ENCODE measurements at places on chromosomes 4 and X.

- DNase-seq, result no peak
These were observed 127.2 kb downstream of the FNIP2 start for GRCh38 chr4:158895797-158896576.

- DNase-seq, result no peak
These were observed 895 bp downstream of the AFP start for GRCh38 chr4:73436674-73437557.

DNA sequence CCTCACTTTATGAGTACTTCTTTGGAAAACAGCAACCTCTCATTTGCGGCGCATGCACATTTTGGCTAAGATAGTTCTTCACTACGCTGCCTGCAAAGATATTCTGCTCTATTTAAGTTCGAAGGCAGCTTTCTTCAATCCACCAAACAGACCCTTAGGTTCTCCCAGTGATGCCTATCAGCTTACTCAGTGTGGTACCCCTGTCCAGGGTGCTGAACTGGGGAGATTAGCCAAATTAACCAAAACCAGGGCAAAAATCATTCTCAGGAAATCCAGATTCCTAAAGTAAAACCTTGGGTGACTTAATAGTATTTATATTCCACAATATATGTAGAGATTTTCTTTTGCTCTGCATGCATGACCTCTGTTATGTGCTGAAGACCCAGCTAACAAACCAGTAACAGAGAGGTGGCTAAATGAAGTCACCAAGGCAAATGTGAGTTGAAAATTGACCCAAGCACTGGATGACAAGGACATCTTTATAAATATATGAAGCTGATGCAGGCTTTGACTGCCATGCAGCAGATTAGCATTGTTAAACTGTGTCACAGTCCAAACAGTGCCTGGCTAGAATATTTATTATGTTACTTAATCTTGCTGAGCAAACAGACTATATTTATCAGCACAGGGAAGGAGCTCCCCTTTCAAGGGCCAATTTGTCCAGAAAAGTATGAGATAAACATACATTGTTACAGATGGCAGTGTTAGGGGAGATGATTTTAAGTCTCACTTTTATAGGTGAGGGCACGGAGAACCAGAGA, 418.2 kb downstream of the STIM2 start:
- DNase-seq, result no peak

- no peak for DNase-seq
These were observed 268.7 kb downstream of the SLC39A8 start for GRCh38 chr4:102076622-102077021.

DNA sequence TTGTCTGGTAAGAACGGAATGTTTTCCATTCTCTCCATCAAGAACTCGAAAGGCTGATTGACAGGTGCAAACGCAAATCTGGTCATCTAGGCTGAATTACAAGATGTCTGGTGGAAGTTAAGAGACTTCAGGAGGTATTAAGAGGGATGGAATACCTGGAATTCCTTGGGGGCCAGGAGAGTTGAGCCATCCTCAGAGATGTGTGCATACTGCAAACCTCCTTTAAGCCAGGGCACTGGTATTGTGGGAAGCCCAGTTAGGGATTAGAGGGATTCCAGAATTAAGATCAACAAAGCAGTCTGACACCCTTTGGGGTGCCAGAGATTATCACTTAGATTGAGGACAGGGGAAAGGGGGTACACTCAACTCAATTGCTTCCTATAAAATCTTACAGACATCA, 151.4 kb downstream of the VCX3A start:
- DNase-seq, result no peak

DNA sequence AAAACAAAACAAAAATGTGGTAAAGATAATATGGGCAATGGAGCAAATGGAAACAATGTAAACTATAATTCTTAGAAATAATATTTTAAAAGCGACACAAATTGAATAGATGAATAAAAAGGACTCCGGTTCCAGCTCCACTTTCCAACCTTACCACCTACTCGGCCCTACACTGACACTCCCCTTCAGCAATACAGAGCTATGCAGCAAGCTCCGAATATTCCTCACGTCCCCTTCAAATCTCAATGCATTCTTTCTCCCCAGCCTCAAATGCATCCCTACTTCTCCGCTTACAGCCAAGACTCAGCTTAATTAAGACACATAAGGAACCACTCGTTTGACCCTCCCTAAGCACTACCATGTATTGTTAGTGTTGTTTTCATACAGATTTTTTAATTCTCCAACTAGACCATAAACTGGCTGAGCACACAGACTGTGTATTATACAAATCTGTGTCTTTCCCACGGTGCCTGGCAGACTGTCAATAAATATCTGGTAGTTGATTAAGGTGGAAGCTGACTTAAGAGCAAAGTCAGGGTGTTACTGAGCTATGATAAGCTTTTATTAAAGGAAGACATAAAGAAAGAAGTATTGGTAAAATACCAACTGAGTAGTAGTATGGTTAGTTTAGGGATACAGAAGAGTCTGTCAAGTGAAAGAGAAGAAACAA, 219.1 kb downstream of the NR3C2 start:
- DNase-seq, result no peak

DNA sequence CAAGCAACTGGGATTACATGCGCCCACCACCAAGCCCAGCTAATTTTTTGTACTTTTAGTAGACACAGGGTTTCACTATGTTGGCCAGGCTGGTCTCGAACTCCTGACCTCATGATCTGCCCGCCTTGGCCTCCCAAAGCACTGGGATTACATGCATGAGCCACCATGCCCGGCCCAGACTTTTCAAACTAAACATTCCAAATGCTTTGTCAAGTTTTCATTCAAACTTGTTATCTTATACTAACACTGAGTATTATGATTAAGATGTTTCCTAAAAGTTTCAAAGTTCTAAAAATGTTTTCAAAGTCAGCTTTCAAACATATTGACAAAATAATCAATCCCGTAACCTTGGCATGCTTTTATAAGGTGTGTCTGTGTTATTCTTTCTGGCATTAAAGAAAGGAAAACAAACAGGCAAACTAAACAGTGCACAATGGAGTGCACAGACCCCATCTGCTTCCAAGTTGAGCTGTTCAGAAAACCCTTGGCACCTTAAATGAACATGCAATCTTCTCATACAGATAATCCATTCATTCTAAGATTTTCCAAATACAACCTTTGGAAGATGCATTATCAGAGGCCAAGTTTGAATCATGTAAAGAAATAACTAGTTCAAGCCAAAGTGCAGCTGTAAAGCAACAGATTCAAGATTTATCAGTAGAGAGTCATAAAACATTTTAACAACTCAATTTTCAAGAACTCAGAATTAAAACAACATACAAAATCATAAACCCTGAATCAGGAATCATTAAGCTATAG, 49.1 kb downstream of the ABCG2 start:
- DNase-seq, result no peak

- DNase-seq, result no peak
These were observed 93.9 kb upstream of the JADE1 start for GRCh38 chr4:128715616-128716015.

DNA sequence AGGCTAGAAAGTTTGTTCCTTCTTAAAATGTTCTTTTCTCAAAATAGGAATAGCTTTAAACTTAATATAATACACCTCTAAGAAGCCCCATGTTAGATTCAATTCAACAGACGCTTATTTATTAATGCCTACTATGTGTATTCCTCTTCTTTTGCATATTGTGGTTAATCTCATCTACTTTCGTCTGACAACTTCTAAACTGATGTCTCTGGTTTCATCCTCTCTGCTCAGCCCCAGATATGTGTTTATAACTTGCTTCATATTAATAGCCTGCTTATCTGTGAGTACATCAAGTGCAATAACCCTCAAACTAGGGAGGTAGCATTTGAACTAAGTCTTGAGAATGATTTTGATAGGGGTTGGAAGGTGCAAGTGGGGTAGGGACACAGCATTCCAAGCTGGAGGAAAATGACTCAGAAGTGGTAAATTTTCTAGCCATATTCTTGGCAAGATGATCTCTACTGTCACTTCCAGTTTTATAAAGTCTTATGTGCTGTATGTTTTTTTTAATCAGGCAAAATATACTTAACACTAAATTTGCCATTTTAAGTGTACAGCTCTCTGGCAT, 37.0 kb downstream of the STK26 start:
- DNase-seq, result no peak

- DNase-seq, result no peak
These were observed 9.1 kb upstream of the ARHGEF38 start for GRCh38 chr4:105543346-105543745.

DNA sequence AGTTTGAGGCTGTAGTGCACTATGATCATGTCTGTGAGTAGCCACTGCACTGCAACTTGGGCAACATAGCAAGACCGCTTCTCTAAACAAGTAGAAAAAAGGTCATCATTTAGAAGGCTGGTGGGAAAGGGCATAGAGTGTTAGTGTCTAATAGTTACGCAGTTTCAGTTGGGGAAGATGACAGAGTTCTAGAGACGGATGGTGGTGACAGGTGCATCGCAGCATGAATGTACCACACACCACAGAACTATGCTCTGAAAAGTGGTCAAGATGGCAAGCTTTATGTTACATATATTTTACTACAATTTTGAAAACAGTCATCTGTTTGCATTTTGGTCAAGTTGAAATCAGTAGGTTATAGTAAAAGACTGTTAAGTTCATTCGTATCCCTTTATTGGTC, 23.7 kb upstream of the CLDN34 start:
- DNase-seq, result peak; percentile 7

DNA sequence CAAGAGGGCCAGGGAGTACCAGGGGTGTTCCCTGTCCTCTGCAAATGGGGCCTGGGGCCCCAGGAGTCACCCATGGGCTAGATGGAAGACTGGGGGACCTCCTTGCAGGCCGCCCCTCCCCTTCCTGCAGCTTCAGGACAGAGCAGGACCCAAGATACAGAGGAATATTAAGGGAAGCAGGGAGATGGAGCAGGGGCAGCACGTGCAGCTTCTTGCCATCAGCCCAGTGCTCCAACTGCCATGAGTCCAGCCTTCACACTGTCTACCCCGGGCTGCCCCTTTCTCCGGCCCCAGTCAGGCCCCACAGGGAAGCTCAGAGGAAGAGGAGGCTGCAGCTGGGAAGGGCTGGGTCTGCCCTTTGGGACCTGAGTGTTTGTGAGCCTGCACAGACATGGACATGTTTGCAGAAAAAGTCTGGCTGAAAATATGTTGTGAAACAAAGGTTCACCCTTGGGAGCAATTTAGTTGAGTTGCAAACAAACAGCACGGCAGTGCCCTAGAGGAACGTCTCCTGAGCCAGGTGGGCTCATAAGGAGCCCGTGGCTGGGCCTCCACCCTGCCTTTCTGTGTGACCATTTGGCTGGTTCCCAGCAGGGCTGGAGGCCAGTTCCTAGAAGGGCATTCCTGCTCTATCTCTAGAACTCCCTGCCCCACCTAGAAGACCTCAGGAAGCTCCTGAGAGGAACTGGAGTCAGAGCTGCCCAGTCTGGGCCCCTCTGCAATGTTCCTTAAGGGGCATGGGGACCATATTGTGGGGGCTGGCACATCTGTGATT, 8.9 kb downstream of the FATE1 start:
- DNase-seq, result no peak

DNA sequence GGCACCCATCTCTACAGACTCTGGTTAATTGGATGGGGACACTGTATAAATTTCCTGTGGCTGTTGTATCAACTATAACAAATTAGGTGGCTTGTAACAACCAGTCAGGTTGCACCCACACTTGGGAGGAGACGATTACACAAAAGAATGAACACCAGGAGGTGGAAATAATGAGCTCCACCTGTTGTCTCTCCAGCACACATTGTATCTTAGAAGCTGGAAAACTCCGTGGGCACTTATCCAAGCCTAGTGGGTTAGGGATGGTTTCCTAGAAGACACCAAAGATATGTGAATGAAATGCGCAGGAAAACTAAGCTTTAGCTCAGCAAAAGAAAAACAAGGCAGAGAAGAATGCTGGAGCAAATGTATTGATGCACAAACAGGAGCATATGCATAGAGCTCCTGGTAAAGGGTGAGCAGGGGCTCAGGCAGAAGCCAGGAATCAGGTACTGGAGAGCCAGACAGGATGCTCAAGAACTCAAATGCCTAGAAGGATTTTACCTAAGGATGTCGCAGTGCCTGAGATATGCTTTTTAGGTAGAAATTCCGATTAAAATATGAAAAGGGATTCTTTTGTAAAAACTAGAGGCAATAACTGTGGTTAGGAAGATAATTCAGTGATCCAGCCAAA, 111.7 kb downstream of the GALNTL6 start:
- no peak for DNase-seq

DNA sequence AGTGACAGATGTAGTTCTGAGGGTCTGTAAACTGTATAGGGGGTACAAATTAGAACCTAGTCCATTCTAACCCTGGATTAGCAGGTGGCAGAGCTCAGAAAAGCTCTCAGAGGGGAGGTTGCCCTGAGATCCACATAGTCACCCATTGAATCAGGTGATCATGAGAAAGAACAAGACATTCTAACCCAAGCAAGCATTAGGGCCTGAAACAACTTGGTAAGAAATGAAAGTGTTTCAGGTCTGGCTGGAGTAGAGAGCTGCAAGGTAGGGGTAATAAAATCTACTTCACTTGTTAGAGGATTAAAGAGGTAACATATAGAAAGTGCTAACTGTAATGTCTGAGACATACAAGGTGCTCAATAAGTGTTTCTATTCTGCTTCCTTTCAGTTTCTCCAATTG, 8.8 kb upstream of the BMP2K start:
- no peak for DNase-seq

GRCh38 chr4:123250843-123251242, 145.8 kb upstream of the SPRY1 start:
- no peak for DNase-seq

- no peak for DNase-seq
These were observed 608.0 kb upstream of the FTHL17 start for GRCh38 chrX:31679861-31680260.

- no peak for DNase-seq
These were observed 124.9 kb upstream of the POF1B start for GRCh38 chrX:85504381-85504780.

DNA sequence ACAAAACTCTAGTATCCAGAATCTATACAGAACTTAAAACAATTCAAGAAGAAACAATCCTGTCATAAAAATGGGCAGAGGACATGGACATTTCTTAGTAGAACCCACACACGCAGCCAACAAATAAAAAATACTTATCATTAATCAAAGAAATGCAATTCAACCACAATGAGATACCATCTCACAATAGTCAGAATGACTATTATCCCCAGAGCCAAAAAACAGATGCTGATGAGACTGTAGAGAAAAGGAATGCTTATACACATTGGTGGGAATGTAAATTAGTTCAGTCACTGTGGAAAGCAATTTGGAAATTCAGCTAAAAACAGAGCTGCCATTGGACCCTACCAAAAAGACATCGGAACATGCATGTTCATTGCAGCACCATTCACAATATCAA, 37.9 kb downstream of the RAB40AL start:
- DNase-seq, result no peak

- DNase-seq, result peak; percentile 81
These were observed 1.5 kb downstream of the IRF2 start for GRCh38 chr4:184472614-184473498.

GRCh38 chr4:8202108-8203051, 3.3 kb downstream of the SH3TC1 start:
- no peak for DNase-seq

All from activated CD4-positive, alpha-beta T cell treated with anti-CD3 and anti-CD28 coated beads, Interleukin-10, Interleukin-2, amounts not matched to agents 100 ng/mL and 50 ng/mL, durations not matched to agents 16 hours and 8 hours (primary cell).